ENCODE measurements at places on chromosomes 6 and 20.

DNA sequence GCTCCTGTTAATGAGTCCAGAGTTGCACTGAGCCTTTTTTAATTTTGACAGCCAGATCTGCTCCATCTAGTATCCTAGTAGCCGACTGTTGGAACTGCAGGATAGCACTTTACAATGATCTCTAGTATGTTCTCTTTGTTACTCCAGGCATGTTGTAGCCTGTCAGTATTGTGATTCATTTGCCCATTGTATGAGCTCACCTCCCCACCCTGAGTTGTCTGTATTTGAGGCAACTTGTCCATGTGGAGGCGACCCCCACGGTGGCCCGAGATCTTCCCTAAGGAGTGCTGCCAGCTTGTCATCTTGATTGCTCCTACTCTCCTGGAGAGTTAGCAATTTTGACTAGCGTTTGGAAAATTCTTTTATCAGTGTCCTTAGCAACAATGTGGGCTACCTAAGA is 67.2 kb downstream of the DHX35 start:
- DNase-seq = no peak

GRCh38 chr20:13777171-13777601 is 7.5 kb downstream of the ESF1 start:
- no peak for DNase-seq

DNA sequence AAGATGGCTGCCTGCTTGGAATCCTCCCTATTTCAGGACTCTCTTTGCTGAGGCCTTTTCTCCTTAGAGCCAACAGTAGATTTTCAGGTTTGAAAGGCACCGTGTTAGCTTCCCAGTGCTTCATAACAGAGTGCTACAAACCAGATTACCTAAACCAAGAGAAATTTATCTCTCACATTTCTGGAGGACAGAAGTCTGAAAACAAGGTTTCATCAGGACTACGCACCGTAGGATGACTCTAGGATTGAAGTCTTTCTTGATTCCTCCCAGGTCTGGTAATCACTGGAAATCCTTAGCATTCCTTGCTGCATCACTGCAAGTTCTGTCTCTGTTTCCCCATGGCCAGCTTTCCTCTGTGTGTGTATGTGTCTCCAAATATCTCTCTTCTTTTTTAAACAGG is 508.4 kb upstream of the GJE1 start:
- no peak for DNase-seq

GRCh38 chr6:70315079-70315751 is 12.3 kb upstream of the COL9A1 start:
- DNase-seq = no peak

GRCh38 chr6:108454356-108454755 is 106.4 kb upstream of the FOXO3 start:
- DNase-seq = no peak

DNA sequence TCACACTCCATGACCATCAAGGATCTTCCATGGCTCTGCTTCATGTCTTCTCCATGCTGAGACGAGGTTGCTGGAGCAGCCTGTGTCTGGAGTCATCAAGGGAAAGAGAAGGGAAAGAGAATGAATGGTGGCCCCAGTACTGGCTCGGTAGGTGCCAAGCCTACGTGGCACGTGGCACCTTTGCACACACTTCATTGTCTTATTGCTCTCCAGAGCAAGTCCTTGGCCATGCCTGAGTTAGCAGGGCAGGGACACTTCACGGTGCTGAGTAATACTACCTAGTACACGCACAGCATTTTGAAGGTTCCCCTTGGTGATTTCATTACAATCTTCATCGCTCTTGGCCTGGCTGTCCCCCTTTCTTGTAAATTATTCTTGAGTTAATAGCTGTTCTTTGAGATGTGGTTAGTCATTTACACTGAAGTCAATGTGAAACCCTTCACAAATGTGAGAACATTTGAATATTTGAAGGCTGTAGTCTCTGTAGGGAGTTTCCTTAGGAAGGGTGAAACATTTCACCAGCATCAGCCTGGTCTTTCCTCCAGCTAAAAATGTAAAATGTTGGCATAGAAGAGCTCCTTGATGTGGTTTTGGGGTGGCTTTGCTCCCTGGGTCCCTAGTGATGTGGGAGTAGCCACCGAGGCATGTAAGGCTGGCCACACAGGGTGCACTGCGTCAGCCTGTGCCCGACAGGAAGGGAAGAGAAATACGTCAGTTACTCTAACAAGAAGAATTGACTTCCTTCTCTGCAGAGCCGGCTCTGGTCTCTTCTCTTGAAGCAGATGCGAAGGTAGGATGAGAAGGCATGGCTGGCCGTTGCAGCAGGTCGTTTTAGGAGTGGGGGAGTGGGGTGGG is at the start of gene SYTL3:
Gene SYTL3, plus strand, starts transcription at position 766 of the 855 bp plus-strand sequence. CDS start 13,215 bp downstream, outside the sequence.
- no peak for DNase-seq

DNA sequence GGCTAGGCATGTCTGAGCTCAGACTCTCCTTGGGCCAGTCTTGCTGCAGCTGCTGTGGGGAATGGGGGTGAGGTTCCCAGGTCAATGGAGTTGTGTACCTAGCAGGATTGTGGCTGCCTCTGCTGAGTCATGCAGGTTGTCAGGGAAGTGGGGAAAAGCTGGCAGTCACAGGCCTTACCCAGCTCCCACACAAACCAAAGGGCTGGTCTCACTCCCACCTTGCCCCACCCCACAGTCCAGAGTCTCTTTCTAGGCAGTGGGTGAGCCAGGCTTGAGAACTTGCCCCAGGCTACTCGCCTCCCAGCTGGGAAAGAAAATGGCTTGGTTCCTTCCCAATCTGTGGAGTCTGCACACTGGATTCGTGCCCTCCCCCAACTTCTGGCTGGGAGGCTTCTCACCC is 65.7 kb downstream of the SCP2D1 start:
- no peak for DNase-seq

DNA sequence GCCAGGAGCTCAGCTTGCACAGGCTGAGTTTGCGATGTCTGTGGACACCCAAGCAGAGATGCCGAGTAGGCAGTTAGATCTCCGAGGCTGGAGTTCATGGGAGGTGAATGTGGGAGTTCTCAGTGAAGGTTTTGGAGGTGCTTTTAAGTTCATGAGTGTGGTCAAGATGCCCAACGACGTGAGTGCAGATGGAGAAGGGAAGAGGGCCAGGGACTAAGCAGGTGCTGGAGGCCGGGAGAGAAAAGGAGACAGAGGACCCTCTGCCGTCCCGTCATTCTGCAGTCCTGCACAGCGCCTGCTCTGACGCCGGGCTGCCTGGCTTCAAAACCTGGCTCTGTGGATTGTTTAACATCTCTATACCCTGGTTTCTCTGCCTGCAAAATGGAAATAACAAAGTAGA is 15.5 kb downstream of the ITPR3 start:
- DNase-seq = no peak

- no peak for DNase-seq
These were observed 203.3 kb upstream of the PLCB4 start for GRCh38 chr20:8865636-8866035.

- DNase-seq = no peak
These were observed 138.8 kb downstream of the EDN3 start for GRCh38 chr20:59439243-59439642.

- no peak for DNase-seq
These were observed 128.3 kb downstream of the MAP3K7 start for GRCh38 chr6:90458353-90459224.

DNA sequence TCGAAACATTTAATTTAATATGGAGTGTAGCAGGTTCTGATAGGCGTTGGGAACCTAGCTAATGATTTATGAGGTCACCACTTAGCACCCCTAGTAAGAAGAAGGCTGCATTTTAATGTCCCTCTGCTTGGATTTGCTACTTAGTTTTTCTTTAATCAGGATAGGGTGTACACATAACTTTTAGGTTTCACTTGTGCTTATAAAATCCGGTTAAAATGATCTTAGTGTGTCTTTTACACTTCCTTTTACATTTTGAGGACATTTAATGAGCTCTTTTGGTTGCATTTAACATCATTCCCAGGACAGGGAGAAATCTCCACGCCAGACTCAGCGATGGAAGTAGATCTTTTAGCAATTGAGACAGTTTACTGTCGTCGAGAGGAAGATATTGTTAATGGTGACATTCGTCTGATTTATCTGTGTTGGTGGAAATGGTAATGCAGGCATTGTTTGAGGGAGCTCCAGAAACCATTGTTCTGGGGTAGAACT is 5.6 kb downstream of the TFAP2A start:
- no peak for DNase-seq

All from NCI-H1694 (cell line).